ENCODE measurements at places on chromosomes 3 and 15.

DNA sequence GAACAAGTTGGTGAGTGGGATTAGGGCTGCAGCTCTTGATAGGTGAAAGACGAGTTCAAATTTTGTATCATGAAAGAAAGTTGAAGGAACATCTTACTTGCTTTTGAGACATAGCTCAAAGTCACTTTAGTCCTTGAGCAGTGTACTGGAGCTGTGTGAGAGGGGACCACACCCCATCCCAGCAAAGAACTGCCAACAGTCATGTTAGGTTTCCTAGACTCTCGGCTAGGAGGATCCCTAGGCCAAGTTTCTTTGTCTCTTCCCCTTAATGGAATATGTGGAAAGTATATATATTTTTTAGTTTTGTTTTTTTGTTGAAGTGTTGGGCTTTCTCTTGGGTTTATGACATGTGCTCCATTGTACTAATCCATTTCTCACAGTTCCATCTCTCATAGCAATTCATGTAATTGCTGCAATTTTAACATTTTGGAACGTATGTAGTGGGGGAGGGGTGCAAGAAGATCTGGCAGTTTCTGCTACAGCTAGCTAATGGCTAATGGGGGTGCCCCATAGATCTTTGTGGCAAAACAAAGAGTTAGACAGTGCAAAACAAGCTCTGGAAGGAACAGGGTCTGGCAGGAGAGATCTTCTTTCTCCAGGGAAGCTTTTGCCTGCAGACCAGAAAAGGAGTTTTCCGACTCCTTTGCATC, 25.1 kb downstream of the TLNRD1 start:
- DNase-seq = no peak

DNA sequence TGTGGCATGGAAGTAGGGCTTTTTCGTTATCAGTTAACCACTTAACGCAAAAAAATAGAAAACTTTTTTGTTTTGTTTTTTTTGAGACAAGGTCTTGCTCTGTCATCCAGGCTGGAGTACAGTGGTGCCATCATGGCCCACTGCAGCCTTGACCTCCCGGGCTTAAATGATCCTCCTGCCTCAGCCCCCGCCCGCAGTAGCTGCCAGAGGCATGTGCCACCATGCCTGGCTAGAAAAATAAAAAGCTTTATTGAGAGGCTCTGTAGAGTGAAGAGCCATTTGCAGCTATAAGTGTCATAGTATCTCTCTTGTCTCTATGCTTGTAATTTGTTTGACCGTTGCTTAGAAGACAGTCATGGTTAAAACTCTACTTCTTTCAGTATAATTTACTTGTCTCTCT, 13.5 kb downstream of the PPP4R2 start:
- DNase-seq = no peak

GRCh38 chr15:98896802-98897732, 110.5 kb downstream of the PGPEP1L start:
- DNase-seq = no peak

DNA sequence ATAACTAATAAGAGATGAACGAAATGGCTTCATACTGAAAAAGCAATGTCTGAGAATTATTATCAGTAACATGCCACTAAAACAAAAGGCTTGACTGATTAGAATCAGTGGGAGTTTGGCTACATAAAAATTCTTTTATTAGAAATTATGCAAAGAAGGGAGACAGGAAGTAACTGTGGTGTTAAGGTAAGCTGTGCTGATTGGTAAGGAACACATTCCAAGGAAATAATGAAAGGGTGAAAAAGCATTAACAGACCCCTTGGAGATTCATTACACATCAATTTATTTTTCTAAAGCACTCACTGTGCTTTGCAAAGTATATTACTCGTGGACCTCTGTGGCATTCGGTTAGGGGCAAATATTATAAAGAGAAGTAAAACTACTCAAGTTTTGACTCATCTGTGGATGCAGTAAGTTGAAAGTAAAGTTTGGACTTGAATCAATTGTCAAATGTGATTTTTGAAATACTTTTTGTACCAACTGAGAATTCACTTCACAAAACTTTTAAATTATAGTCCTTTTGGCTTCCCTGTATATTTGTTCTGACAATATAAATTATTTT, 176.1 kb upstream of the ZPLD1 start:
- no peak for DNase-seq

- DNase-seq = no peak
Observed at GRCh38 chr15:50798684-50799083, 33.2 kb upstream of the SPPL2A start.

DNA sequence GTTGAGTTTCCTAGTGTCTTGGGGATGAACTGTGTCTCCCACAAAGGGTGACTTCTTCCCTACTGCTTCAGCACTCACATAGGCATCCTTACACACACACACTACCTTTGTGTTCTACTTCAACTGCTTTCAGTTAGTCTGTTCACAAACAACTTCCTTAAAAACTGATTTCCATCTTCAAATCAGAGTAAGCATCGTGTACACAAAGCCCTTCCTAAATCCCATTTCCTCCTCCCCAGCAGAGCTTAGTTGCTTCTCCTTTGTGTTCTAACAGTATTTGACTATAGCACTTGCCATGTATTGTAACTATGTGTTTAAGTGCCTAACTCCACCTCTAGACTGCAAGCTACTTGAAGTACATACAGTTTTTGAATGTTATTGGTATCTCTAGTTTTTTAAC, 71.7 kb downstream of the TNIK start:
- DNase-seq = no peak

DNA sequence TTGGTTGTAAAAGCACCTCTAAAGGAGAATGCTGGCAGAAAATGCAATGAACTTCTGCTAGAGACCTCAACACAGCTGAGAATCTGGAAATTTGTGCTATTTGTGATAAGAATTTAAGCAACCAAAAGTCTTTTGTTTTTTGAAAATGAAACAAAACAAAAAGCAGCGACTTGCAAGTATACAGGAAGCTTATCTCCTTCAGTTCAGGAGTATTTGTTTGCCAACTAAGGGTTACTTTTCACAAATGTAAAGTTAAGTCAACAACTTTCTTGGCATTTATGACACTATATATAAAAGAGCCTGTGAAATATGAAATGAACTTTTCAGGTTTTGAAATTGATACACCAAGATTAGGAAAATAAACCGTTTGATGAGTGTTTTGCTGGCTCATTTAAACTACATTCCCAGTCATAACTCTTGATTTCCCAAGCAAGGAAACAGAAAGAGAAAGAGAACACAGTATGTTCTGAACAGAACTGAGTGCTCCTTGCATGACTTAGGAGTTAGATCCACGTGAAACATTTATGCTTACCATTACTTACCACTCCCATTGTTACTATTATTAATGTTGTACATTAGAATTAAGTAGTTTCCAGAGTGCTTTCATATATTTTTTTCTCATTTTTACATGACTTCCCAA, 92.3 kb upstream of the COL8A1 start:
- no peak for DNase-seq

GRCh38 chr3:164360738-164361406, 717.4 kb downstream of the SI start:
- no peak for DNase-seq

Measured in H9 (cell line).